Vein endothelial cell (primary cell): ENCODE measurements at places on chromosomes 1 and 21. TPM values are rescaled to one million over a fixed set of nuclear protein-coding genes. Genes with fewer than 3 reads are reported as not detected.

OR10Z1 gene
- not detected in 2 replicates for total RNA-seq

WNT2B gene
- total RNA-seq, result 2.3 and 2.9 TPM in 2 replicates

ZNF695 gene
- total RNA-seq, result 0.98 and 3.0 TPM in 2 replicates

SH3D21 gene
- 2.2 and 3.3 TPM in 2 replicates for total RNA-seq

SAMD13 gene
- total RNA-seq, result 2.3 and 2.4 TPM in 2 replicates

CD84 gene
- not detected in 2 replicates for total RNA-seq

CFHR1 gene
- 0.48 TPM in 1 of 2 replicates, not detected in the other for total RNA-seq

CIART gene
- 1.8 and 2.6 TPM in 2 replicates for total RNA-seq

ZNF593OS gene
- not detected in 2 replicates for total RNA-seq

EXO1 gene
- total RNA-seq, result 4.6 and 11.9 TPM in 2 replicates

EBNA1BP2 gene
- total RNA-seq, result 98.3 and 146 TPM in 2 replicates

COL6A2 gene
- 9.5 and 16.1 TPM in 2 replicates for total RNA-seq

PLA2G2A gene
- not detected in 2 replicates for total RNA-seq

CELA2A gene
- not detected in 2 replicates for total RNA-seq

C1QTNF12 gene
- 0.33 and 0.76 TPM in 2 replicates for total RNA-seq

TMEM82 gene
- total RNA-seq, result not detected in 2 replicates

GBP6 gene
- total RNA-seq, result not detected in 2 replicates

ZFP69B gene
- 3.9 and 4.3 TPM in 2 replicates for total RNA-seq

DCST2 gene
- not detected in 2 replicates for total RNA-seq

GJA5 gene
- 2.0 and 8.8 TPM in 2 replicates for total RNA-seq

CAPN8 gene
- total RNA-seq, result not detected in 2 replicates

KCNJ10 gene
- not detected in 2 replicates for total RNA-seq

PTGS2 gene
- 16.5 and 28.7 TPM in 2 replicates for total RNA-seq

TBX15 gene
- 0.10 and 0.33 TPM in 2 replicates for total RNA-seq

GBP5 gene
- under 0.01 and 0.38 TPM in 2 replicates for total RNA-seq

HAO2 gene
- total RNA-seq, result not detected in 2 replicates

PRDM2 gene
- total RNA-seq, result 15.2 and 15.4 TPM in 2 replicates

INTS11 gene
- total RNA-seq, result 79.4 and 105 TPM in 2 replicates

C1orf116 gene
- total RNA-seq, result not detected in 2 replicates

RGS8 gene
- total RNA-seq, result not detected in 2 replicates
